Panc1 (cell line): ENCODE measurements at places on chromosomes 1 and 21. TPM values are rescaled to one million over a fixed set of nuclear protein-coding genes. Genes with fewer than 3 reads are reported as not detected.

DNA sequence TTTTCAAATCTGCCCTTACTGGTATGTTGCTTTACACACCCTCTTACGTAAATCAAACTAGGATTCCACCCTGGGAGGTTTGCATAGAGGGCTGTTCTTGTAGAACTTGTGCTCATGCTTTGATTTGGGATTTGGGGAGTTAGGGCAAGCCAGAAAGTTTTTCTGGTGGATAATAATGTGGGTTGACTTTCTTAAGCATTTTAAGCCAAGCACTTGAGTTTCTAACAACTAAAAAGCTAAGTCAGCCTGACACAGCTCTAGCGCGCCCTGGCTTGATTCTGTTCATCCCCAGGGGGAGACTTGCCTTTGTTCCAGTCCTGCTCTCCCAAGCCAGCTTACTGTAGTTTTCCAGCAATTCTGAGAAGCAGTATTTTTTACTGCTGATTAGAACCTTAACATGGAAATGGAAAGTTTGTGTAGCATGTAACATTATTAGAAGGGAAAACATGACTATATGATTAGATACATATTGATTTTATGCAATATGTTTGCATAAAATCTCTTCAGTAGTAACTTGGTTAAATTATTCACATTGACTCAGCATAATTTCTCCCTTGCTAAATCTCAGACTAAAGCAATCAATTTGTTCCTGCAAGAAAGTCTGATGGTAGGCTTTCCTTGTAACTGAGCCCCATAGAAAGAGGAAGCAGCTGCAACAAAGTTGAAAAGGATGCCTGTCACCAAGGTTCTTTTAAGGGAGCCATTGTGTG lies 11.0 kb upstream of the PGD start:
- DNase-seq: no peak

DNA sequence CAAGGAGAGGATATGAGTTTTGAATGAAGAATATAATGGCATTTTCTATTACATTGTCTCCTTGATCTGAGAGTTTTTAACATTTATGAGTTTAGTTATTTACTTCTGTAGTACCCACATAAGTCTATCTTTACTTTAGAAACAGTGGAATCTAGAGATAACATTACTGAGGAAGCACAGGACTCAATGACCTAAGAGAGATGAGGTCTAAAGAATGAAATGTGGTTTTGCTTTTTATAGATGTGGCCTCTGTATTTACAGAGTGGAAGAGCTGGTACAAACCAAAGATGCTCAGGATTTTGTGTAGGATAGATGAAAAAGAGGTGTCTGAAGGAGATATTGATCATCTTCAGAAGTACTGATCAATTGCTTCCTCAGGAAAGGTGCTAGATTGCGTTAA lies 177.3 kb downstream of the KCTD3 start:
- no peak for DNase-seq

GRCh38 chr1:116252271-116252670 lies 120.8 kb upstream of the ATP1A1 start:
- no peak for DNase-seq

DNA sequence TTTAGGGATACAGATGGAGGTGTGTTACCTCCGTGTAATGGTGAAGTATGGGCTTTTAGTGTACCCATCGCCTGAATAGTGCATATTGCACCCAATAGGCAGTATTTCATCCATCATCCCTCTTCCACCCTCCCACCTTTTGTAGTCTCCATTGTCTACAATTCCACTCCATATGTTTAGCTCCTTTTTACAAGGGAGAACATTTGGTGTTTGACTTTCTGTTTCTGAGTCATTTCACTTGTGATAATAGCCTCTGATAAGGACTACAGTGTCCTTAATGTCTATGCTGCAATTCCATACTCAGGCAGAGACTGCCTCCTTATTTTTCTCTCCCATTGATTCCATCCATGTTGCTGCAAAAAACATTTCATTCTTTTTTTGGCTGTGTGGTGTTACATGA lies 48.7 kb downstream of the OVGP1 start:
- no peak for DNase-seq

DNA sequence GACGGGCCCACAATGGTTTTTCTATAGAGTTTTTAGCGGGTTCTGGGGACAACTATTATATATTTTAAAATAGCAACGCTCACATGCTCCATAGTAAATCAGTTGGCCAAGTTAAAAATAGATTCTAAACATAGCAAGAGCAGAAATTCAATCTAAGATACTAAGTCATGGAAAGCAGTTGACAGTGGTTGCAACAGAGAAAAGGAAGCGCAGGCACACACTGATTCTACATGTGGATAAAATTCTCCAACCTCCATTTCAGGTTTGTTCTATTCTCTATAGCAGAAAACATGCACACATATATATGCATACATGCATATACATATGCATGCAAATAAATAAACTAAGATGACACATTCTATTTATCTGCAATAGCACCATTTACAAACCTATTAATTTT lies 89.6 kb upstream of the HNRNPU start:
- DNase-seq: no peak

DNA sequence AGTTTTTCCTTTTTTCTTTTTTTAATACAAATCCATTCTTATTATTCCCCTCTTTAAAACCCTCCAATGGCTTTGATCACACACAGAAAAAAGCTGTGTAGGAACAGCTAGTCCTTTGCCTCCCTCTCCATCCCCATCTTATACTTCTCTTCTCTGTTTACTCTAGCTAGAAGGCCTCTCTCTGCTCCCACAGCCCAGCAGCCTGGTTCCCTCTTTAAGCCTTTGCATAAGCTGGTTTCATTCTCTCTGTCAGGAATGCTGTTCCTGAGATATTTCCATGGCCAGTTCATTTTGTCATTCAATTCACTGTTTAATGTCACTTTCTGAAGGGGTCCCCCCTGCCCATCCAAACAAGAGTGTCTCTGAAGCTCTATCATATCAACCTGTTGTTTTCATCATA lies 143.3 kb upstream of the ST6GALNAC5 start:
- DNase-seq: no peak

GRCh38 chr1:207109004-207109403 lies 5.0 kb downstream of the C4BPA start:
- DNase-seq: no peak

GRCh38 chr1:237877631-237878030 lies 13.1 kb downstream of the ZP4 start:
- no peak for DNase-seq

- no peak for DNase-seq
These were observed 1.2 kb downstream of the ZDHHC18 start for GRCh38 chr1:26827663-26828062.

DNA sequence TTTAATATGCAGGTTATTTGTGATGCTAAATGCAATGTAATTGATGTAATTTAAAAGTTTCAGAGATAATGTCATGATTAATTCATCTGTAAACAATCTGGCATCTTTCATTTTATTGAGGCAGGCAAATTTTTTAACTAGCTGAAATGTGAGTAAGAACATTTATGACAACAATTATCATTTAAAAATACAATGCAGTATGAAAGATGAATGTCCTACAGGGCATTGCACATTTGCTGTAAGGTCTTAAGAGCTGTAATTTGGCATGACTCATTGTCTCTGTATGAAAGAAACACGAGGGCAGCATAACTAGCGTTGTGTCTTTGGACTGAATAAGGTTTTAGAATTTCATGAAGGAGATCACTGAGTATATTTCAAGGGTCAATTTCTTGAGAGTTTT lies 642.8 kb downstream of the PLA2G4A start:
- DNase-seq: no peak

DNA sequence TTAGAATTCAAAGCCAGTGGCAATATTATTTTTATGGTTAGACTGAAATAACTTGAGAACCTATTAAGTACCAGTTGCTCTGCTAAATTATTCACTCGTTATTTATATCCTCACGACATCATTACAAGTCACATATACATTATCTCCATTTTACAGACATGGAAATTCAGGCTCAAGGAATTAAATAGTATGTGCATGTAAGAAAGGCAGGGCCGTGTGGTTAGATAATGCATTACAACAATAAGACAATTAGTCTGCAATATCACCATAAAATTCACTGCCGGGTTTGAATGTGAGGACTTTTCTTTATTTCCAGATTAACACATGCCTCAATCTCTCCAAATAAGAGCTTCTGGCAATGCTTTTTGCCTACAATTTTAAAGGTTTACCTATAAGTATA lies 523.4 kb downstream of the PTBP2 start:
- no peak for DNase-seq

Gene FAM177B
- total RNA-seq: not detected

Gene IQGAP3
- total RNA-seq: 25.6 TPM
